NB4 (cell line): ENCODE measurements at places on chromosomes 7 and 10.
A peak's percentile ranks its signal among the peaks of the same experiment; 100 is the strongest.

- DNase-seq, result no peak
Observed at GRCh38 chr10:1577945-1578344, 159.4 kb downstream of the ADARB2 start.

- no peak for DNase-seq
Observed at GRCh38 chr10:121221072-121221471, 369.9 kb downstream of the WDR11 start.

GRCh38 chr10:16890691-16891090, 73.5 kb upstream of the RSU1 start:
- no peak for DNase-seq

- no peak for DNase-seq
Observed at GRCh38 chr7:4726566-4726965, 44.5 kb downstream of the FOXK1 start.

DNA sequence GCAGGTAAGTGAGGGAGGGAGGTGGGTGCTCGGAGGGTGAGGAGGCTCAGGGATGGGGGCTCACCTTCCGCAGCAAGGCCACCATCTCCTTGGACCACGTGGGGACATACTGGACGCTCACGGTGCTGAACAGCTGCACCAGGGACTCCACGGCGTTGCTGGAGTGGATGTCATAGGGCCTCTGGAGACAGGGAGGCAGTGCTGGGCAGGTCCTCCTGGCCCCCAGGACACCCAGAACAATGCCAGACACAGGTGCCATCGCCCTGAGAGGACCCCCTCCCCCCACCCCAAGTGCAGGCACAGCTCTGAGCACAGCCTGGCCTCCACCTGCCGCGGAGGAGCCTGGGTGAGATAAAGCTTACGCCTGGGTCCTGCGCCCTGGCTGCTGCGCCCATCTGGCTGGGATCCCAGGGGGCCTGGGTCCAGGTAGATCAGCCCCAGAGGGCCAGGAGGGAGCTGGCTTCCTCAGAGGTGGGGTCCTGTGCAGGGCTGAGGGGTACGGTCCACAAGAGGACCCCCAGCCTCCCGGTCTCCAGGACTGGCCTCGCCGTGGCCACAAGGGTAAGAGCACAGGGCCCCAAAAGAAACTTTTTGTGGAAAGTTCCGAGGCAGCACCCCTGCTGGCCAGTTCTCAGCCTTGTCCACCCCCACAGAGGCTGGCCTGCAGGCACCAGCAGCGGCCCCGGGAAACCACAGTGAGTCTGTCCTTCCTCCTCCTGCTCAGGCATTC, 37.8 kb downstream of the DPYSL4 start:
- DNase-seq, result no peak

GRCh38 chr7:107501593-107501992, 31.7 kb downstream of the GPR22 start:
- peak; percentile 69 for DNase-seq

- DNase-seq, result no peak
Observed at GRCh38 chr10:27745732-27746396, at the start of gene MKX. TSS of gene MKX (minus strand) at chr10:27745819. CDS start at chr10:27743415, 2,404 bp downstream.

DNA sequence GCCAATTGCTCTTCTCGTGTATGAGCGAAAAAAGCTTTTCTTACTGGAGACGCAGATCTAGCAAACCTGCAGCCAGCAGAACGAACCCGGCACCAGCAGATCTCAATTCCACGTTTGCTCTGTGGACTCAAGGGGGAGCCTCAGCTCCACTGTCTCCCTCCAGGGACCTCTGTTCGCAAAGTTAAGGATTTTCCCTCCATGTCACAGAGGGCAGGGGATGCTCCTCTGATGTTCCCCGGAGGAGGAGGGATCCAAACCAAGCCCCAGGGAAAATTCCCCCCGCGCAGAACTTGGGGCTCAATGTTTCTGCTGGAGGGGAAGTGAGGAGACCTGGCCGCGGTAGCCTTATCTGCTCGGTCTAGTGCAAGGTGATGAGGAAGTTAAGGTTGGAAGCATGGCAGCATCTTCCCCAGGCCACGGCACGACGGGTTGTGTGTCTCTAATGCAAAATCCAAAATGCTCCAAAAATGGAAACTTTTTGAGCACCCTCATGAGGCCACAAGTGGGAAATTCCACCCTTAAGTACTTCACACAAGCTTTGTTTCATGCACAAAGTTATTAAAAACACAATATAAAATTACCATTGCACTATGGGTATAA, 9.0 kb downstream of the IQCE start:
- DNase-seq, result peak; percentile 48
